ENCODE measurements at places on chromosomes 1 and 21.

- no peak for DNase-seq
These were observed 23.2 kb downstream of the ATP8B2 start for GRCh38 chr1:154348429-154349076.

DNA sequence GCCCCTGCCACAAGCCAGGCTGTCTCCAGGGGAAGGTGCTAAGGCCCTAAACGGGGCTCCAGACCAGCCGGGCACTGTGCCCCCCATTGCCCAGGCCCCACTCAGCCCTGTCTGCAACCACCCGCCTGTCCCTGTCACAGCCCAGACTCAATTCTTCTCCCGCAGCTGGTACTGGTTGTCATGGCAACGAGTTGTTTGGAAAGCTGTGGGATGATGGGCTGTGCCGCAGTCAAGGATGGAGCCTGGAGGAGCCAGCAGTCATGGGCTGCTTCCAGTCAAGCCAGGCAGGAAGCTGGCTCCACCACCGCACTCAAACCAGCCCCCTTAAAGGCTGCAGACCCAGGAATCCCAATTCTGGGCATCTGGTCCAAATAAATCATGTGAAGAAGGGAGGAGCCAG lies 4.2 kb downstream of the SPOCD1 start:
- DNase-seq = no peak

DNA sequence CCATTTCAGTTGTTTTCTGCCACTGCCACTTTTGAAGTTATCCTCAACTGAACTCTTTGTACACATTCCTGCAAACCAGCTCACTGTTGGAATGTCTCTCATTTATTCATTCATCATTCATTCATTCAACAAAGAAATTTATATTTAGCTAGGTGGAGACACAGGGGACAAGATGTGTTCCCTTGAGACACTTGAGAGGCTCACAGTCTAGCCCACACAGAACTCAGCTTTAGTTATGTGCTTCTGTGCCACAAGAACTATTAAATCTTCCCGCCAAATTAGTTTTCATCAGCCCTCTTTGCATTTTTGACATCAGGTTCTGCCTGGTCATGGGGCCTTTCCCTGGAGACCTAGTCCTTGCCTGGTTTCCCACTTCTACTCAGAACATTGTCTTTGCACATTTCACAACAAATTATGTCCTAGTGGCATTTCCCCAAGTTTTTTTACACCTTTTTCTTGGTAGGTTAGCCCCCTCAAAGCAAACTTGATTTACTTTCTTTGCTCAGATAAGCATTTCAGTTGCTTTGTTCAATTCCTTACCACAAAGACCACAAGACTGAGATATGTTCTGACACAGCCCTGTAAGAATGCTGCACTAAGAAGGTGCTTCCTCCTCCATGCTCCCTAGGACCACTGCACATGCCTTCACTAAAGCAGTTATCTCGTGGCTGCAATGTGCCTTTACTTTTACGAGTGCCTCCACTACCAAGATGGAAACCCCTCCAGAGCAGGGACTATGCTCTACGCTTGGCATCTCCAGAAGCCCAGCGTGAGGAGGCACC lies 31.0 kb downstream of the ILDR2 start:
- DNase-seq = no peak

DNA sequence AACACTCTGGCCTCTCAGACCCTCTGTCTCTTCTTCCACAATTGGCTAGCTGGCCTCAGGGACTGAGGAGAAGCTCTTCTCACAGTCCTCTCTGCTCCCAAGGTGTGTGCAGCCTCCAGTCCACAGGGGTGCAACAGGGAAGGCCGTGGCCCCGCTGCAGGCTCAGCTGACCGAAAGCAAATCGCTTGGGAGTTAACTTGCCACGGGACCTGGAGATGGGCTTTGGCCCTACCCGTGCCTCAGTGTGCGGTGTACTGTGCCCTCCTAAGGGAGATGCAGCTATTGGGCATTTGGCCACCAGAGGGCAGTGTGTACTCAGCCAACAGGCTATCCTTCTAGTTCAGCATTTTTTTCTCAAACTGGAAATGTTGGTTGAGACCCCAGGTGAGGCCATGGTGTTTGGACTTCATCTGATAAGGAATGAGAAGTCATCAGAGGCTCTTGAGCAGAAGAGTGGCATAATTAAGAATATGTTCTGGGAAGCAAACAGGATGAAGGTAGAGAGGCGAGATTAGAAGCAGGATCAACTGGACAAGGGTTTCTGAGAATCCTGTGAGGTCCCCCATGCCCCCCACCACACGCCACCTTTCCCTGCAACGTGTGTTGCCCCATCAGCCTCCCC lies 42.5 kb upstream of the TMEM125 start:
- peak; percentile 85 for DNase-seq

- DNase-seq = no peak
These were observed 79.8 kb upstream of the F3 start for GRCh38 chr1:94621395-94621794.
